ENCODE measurements at places on chromosomes 3 and 15.

- DNase-seq = no peak
Observed at GRCh38 chr15:34976743-34977142, 7.2 kb upstream of the AQR start.

DNA sequence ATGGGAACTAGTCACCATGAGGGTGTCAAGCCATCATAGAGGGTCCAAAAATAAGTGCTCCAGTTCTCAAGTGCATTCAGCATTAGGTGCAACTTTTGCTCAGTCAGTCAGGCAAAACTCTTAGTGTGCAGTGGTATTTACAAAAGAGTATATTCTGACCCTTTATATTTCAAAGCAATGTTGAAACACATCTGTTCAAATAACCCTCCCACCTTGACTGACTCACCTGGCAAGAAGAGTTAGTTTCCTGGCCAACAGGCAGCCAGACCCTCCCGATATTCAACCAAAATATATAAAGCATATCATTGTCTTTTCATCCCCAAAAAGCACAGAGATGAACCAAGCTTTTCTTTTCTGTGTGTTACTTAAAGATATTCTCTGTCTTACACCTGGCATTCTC, 7.6 kb upstream of the COL8A1 start:
- DNase-seq = no peak

DNA sequence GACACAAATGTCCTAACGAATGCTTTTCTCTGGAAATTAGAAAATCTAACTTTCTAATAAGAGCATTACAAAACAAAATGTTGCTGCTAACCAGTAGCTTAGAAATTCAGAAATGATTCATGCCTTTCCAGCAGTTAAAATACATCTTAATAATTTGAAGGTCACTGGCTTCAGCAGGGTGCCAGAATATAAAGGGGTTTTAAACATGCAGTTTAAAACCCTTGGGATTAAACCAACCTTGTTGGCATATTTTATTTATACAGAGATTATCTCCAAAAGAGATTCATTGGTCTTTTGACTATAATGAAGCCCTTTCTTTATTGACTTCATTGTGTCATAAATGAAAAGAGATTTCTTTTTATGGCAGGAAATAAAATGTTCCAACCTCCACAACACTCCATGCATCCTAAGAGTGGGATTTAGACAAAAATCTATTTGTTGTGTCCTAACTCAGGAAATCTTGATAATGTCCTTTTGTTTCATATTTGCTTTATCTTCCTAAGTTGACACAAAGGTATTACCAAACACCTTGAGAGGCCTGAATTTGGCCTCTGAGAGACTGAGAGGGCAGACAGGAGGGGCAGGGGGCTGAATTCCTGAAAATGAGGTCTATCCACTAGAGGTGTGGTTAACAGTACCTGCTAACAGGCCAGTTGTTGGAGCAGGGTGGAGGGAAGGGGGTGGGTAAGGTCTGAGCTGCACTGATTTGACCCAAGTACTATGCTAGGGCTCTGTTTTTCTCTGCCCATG, 124.4 kb downstream of the FEZF2 start:
- DNase-seq = no peak

- DNase-seq = no peak
Observed at GRCh38 chr3:61927332-61927731, 366.0 kb downstream of the PTPRG start.

DNA sequence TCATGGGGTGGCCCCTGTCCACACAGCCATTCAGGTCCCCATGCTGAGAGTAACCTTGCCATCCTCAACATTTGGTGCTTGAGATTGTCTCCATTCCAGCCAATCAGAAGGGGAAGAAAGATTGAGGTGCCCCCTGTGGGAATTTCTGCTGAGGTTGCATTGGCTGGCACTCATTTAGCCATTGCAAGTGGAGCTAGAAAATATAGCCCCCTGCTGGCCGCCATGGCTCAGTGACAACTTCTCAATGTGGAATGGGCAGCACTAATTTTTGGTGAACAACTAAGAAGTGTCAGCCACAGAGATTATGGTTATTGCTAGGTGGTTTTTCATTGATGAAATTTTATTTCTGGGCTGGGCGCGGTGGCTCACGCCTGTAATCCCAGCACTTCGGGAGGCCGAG, 22.0 kb downstream of the COL6A6 start:
- DNase-seq = no peak

DNA sequence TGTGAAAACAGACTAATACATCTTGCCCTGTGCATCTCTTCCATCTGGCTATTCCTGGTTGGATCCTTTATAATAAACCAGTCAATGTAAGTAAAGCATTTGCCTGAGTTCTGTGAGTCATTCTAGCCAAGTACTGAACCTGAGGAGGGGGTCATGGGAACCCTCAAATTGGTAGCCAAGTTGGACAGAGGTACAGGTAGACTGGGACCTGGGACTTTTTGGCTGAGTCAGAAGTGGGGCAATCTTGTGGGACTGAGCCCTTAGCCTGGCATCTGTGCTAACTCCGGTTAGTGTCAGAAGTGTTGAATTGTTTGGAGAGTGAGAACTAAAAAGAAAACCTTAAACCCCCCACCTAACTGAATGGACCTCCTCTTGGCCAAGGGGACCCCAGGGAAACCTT, 21.0 kb upstream of the LIMD1 start:
- DNase-seq = no peak

DNA sequence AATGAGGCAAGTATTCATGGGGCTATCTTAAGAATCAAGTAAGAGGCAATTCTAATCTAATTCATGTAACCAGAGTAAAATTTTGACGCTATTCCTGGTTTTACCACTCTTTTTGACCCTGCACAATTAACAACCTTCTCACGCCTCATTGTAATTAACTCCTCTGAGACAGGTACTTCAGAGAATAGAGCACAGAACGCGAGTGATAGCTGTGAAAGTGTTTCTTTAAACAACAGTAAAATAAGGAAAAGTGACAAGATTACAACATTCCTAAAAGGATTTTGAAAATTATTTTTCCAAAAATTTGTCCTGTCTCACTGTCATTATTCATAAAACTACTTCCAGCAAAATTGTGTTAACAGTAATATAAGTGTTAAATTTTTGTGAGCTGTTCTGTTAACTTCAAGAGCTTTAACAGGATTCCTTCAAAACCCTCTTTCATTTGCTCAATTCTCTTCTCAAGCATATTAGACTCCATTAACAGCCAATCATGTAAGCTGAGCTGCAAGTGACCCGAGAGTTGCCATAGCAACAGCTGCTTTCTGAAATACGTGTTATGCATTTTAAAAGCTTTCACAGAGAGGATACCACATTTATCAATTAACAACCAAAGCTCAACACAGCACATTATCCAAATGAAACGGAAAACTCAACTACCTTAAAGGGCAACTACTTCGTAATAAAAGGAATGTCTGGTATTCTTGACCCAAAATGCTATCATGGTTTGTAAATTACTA, 93.1 kb downstream of the STAG1 start:
- no peak for DNase-seq

DNA sequence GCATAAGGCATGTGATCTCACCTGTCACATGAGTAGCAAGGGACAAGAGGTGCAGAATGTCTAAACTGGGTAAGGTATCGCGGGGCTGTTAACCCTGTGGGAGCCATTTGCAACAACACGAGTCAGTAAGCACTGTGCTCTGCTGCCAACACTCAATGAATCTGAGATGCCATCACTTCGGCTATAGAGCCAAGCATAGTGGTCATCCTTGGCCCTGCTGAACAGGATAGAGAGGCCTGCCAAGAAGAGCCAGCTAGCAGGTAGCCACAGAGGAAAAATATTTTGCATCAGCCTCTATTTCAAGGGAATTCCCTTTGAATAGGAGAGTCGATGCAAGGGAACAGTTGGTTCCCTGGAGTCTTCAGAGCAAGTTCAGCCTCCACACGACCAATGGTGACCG, 137.8 kb downstream of the NTRK3 start:
- no peak for DNase-seq

DNA sequence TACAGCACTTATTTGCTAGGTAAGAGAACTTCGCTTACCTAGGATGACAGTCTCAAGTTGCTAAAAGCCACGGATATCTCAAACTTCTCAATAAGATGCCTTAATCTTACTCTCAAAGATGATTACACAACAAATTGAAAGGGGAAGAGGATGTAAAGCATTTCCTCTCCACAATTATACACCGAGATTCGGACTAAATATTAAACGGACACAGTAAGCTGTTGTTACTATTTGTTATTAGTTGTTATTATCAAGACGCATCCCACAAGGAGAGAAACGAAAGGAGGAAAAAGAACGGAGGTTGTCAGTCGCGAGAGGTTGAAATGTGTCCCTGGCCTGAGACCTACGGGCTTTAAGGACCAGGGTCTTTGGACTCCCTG, 660 bp downstream of the ZNF106 start:
- no peak for DNase-seq

DNA sequence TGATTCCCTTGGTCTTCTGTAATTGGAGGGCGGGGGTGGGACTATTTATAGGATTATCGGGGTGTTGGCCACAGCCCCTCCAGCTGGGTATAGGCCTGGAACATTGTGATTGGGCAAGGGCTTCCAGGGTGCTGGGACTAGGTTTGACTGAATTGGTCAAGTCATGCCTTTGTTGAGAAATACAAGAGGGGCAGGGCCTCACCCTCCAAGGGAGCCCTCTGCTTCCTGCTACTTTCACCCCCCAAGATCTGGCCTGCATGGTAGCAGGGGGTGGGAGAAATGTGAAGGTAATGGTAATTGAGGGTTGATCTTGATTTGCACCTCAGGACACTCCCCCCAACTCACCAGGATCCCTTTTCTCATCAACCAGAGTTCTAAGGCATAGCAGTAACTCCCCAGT, 25.2 kb downstream of the TRIM71 start:
- DNase-seq = no peak

All from RWPE2 (cell line).